ENCODE measurements at places on chromosomes 2 and 18. TPM values are rescaled to one million over a fixed set of nuclear protein-coding genes. Genes with fewer than 3 reads are reported as not detected.

- DNase-seq: no peak
Measured at GRCh38 chr18:62199629-62200028, 12.6 kb downstream of the RELCH start.

- no peak for DNase-seq
Measured at GRCh38 chr2:133456156-133456555, 112.1 kb downstream of the NCKAP5 start.

DNA sequence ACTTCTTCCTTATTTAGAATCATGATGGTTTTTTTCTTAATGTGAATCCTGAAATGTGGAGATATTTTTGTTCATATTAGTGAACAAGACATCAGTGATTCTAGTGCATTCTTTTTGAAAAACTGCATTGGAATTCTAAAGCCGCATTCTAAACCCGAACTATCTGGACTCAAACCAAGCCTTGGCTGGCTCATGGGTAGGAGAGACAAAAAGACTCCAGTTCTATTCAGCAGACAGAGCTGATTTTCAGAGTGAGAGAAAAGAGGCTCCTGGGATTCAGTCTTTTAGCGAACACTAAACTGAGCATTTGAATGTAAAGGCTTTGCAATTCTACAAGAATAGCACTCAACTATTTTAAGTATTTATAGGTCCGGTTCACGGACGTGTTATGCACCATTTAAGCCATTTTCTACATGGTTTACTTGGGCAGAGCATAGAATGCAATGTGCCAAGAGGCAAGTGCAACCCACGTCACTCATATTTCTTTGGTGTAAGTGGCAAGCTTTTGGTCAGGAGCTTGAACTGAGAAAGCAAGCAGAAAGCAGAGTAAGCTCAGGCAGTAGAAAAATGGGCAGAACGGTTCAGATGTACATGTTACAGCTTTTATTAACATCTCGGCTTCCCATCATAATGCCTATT is 227.3 kb upstream of the RAB12 start:
- no peak for DNase-seq

DNA sequence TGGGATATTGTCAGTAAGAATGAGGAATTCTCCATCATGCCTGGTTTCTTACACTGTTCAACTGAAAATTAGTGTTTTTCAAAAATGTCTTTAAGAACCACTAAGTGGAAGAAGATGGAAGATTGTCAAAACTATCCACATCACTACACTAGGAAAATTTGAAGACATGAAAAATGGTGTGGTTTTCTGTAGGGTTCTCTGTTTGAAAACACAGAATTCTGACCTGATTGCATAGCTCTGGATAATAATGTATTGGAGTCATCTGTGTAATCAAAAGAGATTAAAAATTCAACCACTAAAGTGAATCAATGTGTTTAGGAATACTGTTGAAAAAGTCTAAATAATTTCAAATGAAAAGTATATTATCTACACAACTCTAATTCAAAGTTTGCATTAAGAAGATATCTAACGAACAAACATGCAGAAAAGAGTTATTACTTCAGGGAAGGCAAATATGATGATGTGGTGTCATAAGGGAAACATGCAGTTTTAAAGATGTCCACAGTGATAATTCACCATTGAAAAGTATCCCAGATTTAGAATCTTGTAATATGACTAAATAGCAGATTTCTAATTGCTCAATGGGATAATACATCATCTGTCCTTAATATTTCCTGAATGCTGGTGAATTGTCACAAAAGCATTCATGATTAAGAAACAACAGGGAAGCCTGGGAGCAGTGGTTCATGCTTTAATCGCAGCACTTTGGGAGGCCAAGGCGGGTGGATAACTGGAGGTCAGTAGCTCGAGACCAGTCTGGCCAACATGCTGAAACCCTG is 116.9 kb downstream of the ERBB4 start:
- no peak for DNase-seq

GRCh38 chr2:186724736-186725135 is 30.9 kb downstream of the FAM171B start:
- no peak for DNase-seq

- DNase-seq: no peak
Measured at GRCh38 chr2:234673501-234673900, 176.6 kb upstream of the ARL4C start.

- no peak for DNase-seq
Measured at GRCh38 chr2:105442721-105443120, 43.9 kb upstream of the FHL2 start.

GRCh38 chr18:70037431-70038061 is 89.9 kb upstream of the CD226 start:
- DNase-seq: no peak

GRCh38 chr2:140667203-140667602 is 1463.6 kb downstream of the LRP1B start:
- no peak for DNase-seq

DNA sequence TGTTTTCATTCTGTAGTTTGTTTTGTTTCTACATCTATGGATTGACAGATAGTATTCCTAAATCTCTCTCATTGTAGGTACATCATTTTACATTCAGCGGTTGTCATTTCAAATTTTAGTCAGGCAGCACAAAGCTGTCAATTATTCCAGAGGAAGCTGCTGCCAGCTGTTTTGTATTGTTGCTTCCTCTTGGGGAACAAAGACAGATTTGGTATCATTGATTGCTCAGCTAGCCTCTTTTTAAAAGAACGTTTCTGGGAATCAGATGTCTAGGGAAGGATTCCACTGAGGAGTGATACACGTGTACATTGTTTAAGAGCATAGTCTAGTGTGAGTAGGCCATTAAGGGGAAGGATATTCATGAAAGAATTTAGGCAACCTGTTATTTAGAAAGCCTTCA is 145.8 kb downstream of the AGPS start:
- no peak for DNase-seq

GRCh38 chr18:52046842-52047241 is 293.2 kb upstream of the DCC start:
- DNase-seq: no peak

GRCh38 chr2:188784269-188784762 is 189.9 kb upstream of the COL3A1 start:
- DNase-seq: no peak

DNA sequence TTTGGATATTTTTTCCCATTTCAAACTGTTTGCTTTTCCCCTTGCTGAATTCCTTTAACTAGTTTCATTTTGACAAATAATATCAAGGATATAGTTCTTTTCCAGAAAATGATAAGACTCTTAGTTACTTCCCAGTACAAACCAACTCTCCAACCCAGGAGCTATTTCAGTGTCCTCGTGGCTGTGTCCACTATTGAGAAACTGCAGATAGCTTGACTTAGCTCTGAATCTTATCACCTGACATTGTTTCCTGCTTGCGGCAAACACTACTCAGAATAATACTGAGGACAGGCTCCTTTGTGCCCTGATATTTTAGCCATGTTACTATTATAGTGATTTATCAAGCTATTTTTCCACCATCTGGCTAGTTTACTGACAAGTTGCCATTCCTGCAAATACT is 74.6 kb downstream of the KLF7 start:
- DNase-seq: no peak

GRCh38 chr18:4593459-4593858 is 138.4 kb upstream of the DLGAP1 start:
- DNase-seq: no peak

GRCh38 chr2:60882971-60883753 is 1.8 kb downstream of the REL start:
- no peak for DNase-seq

DNA sequence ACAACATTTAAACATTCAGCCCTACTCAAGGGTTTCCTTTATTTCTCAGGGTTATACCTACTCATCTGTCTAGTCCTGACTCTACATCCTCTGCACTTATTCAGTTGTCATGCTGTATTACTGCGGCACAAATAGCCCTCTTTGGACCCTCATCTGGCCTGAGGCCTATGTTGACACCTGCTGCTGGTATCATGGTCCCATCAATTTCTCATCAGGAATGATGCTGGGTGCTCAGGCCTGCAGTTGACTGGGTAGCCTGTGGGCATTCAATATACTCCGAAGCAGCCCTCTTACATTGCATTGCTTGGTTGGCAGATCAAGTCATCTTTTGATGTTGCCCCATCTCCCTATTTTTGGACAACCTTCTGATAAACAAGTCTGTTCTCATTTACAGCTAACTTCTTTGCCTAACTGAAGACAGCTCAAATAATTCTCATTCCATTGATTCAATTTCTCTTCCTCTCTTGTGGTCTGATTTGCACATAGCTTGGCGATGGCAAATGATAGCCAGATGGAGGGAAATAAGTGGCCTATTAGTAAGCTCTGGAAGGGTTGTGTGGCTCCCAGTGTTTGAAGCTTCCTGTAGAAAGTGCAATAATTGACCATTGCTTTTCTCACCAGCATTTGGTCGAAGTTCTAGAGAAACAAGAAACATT is 19.1 kb upstream of the MC4R start:
- no peak for DNase-seq

DNA sequence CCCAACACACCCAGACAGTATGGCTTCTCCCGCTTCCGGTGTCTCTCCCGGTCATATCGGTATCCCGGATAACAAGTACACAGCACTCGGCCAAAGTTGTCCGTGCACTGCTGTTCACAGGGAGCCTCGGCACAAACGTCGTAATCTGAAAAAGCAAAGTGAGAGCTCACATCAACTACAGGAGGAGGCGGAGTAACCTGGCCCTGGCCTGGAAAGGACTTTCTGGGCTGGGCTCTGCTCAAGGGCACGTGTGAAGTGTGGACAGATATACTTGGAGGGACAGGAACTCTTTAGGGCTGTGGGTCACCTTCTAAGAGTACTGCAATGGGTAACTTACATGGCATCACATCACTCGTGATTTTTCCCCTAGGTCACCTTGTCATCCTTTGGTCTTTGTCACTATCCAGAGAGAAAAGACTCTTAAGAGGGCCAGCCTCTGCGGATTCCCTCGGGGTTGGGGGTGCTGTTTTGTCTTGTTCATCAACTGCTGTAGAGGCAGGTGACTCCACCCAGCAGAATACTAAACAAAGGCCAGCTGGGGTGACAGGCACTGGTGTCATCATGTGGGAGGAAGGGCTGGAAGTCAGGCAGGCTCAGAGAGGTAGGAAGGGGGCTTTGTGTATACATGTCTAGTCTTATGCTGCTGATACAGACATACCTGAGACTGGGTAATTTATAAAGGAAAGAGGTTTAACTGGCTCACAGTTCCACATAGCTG is 110.6 kb upstream of the LMAN1 start:
- DNase-seq: no peak

DNA sequence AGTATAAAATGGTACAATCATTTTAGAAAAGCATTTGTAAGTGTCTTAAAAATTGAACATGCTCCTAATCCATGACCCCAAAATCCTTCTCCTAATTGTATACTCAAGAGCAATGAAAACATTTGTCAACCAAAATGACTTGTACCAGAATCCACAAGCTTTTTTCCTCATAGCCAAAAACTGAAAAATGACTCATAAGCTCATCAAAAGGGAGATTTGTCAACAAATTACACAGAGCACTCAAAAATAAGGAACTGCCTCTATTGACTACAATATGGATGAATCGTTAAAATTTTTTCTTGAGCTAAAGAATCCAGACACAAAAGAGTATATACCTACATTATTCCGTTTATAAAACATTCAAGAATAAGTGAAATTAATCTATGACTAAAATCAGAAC is 544.8 kb downstream of the ARHGAP15 start:
- DNase-seq: no peak

GRCh38 chr2:38075507-38076151 is at the start of gene CYP1B1:
Gene CYP1B1, minus strand, starts transcription at chr2:38076151. Its CDS starts 763 bp downstream, at chr2:38075388.
- no peak for DNase-seq

DNA sequence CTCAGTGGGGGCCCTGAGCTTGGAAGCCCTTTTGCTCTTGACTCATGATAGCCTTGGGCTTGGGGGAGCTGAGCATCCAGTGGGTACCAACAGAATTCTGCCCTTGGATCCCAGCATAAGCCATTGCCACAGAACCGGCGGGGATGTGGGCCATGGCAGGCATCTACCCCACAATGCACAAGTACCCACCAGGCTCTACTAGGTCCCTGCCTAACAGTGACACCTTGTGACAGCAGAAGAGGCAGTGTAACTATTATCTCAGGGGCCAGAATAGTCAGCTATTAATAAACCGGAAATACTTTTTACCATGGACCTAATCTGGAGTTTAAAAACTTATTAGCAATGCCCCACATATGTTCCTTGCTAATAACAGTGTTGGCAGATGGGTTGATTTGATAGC is 397.2 kb downstream of the TMEM182 start:
- no peak for DNase-seq

DNA sequence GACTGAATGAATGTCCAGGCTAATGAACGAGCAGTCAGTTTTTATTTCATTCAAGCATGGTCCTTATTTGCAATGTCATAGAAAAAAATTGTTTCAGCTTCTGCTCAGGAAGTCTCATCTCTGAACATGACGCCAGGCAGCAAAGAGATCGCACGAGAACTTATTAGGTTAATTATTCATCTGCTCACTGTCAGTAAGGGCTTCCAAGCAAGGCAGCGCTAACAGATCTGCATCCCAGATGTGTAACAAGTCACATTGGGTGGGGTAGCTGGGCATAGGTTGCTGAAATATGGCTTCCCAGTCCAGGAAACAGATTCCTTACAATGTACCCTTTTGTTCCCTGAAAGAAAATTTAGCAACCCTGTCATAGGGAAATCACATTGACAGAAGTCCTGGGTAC is 63.5 kb downstream of the ANKRD44 start:
- no peak for DNase-seq

- DNase-seq: no peak
Measured at GRCh38 chr2:25331686-25332365, 9.9 kb downstream of the DNMT3A start.

DNA sequence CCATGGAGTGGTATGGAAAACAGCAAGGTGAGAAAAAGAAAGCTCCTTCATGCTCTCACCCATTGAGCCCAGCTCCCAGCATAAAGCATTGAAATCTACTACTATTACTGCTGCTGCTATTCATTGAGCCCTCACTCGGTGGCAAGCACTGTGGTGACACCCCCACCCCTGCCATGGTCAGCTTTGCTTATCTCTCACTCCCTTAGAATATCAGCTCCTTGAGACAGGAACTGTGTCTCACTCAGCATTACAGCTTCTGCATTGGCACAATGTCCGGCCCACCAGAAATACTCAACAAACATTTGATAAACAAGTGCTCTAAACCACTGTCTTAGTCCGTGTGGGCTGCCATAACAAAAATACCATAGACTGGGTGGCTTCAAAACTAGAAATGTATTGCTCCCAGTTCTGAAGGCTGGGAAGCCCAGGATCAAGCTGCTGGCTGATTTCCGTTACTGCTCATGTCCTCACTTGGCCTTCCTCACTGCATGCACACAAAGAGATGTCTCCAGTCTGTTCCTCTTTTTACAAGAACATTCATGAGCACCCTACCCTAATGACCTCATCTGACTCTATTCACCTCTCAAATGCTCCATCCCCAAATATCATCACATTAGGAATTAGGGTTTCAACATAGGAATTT is 116.3 kb downstream of the ZBTB7C start:
- DNase-seq: no peak

GRCh38 chr2:7891312-7891711 is 790.5 kb upstream of the ID2 start:
- no peak for DNase-seq

IL1RN gene
- polyA plus RNA-seq: 0.74 TPM

ASAP2 gene
- 57.9 TPM for polyA plus RNA-seq

CHAC2 gene
- 4.1 TPM for polyA plus RNA-seq

CRYGD gene
- polyA plus RNA-seq: 0.21 TPM

IL1R2 gene
- 0.43 TPM for polyA plus RNA-seq

ANTXR1 gene
- polyA plus RNA-seq: 79.0 TPM

POTEJ gene
- polyA plus RNA-seq: 0.06 TPM

COPS7B gene
- polyA plus RNA-seq: 52.7 TPM

UGT1A6 gene
- 6.2 TPM for polyA plus RNA-seq

FHOD3 gene
- polyA plus RNA-seq: 40.1 TPM

FEV gene
- polyA plus RNA-seq: 0.10 TPM

RGPD4 gene
- polyA plus RNA-seq: not detected

CDCA7 gene
- polyA plus RNA-seq: 36.2 TPM

MBD2 gene
- 137 TPM for polyA plus RNA-seq

SLC66A2 gene
- polyA plus RNA-seq: 20.3 TPM

NT5DC4 gene
- 0.07 TPM for polyA plus RNA-seq

SCN3A gene
- polyA plus RNA-seq: 0.18 TPM

All from right renal cortex interstitium (tissue), 3 donors.